ENCODE measurements at places on chromosomes 1 and 21.

GRCh38 chr1:27049100-27049499 is 36.5 kb upstream of the TENT5B start:
- DNase-seq = no peak

DNA sequence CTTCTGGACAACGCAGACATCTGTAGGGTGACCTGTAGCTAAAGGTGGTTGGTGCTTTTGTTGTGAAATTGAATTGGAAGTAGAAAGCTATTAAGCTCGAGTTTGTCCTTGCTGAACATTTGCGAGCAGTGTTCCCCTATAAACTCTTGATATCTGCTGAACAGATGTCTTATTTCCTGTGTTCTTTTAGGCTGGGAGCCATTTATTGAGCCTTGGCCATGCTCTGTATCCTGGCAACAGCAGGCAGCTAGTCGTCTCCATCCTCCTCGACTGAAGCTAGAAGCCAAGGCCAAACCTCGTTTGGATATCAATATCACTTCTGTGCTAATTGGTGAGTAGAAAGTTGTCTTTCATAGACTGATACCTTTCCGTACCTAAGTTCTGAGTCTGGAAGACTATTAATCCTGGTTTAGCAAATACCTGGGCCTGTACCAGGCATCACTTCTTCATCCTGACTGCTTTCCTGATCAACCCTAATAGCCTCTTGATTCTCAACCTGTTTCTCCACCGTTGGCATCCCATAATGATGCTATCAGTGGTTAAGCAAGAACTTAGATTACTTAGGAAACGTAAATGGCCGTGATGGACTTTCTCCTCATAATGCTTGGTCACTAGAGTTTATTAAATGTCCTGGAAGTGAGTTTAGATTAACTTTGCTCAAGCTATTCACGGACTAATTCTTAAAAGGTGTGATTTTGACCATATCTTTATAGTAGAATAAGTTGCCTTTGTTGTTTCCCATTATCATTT is 103.4 kb downstream of the VPS13D start:
- DNase-seq = no peak

- no peak for DNase-seq
Observed at GRCh38 chr1:244653439-244654107, 647 bp downstream of the DESI2 start.

GRCh38 chr1:10939654-10940450 is 72.6 kb upstream of the TARDBP start:
- DNase-seq = no peak

- no peak for DNase-seq
Observed at GRCh38 chr1:227416156-227416830, 98.0 kb upstream of the CDC42BPA start.

DNA sequence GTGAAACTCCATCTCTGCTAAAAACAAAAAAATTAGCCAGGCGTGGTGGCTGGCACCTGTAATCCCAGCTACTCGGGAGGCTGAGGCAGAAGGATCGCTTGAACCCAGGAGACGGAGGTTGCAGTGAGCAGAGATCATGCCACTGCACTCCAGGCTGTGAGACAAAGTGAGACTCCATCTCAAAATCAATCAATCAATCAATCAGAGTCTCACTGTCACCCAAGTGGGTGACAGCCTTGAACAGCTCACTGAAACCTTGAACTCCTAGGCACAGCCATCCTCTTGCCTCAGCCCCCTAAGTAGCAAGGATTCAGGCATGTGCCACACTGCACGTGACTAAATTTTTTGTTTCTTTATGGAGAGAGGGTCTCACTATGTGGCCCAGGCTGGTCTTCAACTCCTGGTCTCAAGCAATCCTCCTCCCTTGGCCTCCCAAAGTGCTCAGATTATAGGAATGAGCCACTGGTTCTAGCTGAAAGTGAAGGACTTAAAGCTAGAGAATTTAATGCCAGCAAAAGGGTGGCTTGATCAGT is 44.4 kb downstream of the GNB1 start:
- no peak for DNase-seq

- no peak for DNase-seq
Observed at GRCh38 chr1:92425617-92426016, 61.1 kb downstream of the GFI1 start.

- no peak for DNase-seq
Observed at GRCh38 chr1:228802386-228803220, 67.3 kb downstream of the RHOU start.

DNA sequence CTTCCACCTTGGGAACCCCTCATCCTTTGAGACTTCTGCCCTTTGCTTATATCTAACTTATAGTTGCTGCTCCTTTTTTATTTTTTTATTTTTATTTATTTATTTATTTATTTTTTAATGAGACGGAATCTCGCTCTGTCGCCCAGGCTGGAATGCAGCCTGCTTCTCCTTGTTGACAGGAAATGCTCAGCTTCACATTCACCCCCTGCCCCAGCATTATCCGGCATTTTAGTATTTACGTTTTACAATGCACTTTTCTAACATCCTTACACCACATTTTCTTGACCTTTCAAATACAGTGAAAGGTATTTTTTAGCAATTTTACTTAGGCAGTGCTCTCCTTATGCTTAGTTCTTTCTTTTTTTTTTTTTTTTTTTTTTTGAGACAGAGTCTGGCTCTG is 14.9 kb downstream of the CXADR start:
- DNase-seq = no peak

DNA sequence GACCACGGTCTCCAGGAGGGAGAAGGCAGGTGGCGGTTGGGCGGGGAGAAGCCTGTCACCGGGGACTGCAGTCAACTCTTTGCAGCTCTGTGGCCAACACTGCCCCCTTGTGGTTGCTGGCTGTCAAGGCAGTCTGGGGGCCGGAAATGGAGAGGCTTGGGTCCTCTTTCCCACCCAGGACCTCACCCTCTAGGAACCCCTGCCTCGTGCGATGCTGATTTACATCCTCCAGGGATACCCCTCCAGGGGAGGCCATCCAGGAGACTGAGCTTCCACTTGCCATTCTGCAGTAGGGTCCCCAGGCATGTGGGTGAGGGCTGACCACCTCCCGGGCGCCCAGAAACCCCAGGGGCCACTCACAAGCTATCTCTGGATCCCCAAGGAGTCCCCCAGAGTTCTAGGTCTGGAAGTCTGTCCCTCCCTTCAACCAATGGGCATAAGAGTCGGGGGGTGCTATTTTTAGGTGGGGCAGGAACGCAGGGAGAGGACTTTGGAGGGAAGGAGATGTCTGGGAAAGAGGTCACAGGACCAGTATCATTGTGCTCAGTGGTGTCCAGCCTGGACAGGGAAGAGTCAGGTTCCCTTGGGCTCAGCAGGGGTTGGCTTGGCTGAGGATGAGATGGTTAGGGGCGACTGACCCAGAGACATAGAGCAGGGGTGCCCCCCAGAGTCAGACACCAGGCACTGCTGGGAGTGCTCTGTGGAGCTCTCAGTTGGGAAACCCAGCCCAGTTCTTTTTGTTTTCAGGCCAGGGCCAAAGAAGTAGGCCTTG is 7.1 kb upstream of the GPR61 start:
- DNase-seq = no peak

GRCh38 chr1:7434566-7434965 is 336.5 kb upstream of the VAMP3 start:
- DNase-seq = no peak

DNA sequence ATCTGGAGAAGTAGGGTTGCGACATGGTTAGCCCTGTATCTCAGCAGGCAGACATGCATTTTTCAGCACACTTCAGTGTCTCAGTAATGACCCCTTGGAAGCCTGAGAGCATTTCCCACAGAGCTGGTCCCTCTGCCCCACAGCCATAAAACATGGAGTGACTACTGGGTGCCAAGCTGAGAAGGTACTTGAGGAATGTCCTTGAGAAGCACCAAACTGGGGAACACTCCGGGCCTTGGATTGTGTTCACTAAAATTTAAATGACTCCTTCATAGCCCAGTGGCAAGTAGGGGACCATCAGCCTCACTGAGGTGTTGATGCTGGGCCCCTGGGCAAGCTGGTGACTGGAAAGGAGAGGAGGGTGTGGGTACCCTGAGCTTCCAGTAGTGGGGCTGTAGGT is 54.7 kb downstream of the KCNJ6 start:
- no peak for DNase-seq

DNA sequence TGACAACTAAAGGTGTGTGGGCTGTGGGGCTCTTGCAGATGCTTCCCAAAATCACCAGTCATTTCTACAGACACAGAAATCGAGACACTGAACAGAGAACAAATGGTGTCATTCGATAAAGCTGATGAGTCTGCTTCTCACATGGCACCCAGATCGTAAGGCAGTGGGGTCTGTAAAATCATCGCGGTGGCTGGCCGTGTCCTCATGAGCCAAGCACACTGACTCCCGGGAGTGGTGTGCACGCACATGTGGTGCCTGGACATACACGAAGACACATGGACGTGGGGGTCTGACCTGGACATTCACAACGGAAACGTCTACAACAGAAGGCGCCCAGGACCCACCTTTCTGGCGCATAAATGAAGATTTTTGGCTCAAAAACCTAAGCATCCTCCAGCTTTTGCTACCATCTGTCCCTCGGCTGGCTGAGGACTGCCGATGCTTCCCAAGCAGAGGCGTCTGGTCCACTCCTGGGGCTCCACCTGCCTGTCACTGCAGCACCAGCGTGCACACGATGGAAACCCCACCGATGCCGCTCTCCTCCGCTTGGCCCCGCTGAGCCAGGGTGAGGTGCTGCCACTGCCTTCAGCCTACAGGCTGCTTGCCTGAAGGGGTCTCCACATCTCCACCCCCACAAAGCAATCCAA is 6.8 kb downstream of the SMIM1 start:
- no peak for DNase-seq

DNA sequence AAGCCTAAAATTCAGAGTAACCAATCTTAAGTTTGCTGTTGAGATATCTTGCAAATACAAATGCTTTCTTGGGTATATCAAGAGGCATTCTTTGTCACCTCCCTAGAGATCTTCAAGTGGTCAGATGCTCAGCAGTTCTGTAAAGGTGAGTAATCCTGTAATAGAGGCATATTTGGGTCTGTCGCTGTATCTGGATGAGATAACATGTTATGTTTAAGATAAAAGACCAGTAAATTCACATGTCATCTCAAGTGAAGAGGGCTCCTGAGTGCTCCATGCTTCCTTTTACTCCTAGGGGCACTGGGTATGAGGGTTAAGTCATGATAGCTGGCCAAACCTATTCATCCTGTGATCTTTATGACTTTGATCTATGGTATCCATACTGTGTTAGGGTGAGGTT is 7.5 kb downstream of the CR2 start:
- DNase-seq = no peak

DNA sequence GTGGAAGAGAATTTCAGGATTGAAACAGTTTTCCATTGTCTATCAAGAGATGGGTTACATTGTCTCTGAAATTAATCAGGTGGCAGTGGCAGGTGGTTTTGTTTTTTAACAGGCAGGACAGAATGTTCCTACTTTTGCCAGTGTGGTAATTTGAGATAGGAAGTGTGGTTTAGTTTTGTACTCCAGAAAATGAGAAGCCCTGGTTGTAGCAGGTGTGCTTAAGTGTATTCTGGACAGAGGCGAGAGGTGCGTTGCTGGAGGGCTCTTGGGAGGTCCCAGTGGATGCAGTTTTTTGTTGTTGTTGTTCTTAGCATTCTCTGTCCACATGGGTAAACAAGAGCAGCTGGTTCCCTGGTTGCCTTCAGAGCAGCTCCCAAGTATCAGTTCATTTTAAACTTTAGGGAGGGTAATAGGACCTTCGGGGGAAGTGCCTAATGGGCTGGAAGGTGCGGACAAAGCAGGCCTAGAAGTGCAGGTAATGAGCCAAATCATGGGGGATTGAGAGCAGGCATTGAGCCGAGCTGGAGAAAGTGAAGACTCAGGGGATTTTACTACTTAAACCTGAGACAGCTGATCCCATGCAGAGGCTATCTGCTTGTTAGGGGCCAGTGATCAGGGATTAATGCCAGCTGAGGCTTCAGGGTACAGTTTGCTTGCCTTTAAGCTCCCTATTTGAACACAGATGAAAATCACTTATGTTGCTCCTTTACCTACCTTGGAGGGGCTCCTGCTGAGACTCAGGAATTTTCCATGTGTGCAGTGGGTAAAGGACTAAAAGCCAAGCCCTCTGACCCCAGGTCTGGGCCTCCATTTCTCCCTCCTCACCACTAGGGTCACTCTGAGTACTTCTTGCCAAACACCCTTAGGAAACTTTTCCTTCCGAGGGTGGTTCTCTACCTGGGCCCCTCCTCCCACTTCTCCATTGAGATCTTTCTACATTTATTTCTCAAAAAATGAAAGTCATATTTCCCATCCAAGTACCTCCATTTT is 6.1 kb downstream of the PFKFB2 start:
- no peak for DNase-seq

GRCh38 chr1:30757352-30758120 is at the start of gene LAPTM5:
TSS of gene LAPTM5 (minus strand) at chr1:30757774. CDS start at chr1:30757745, 29 bp downstream.
- DNase-seq = no peak

GRCh38 chr1:76291737-76292136 is 217.2 kb downstream of the ST6GALNAC3 start:
- no peak for DNase-seq

DNA sequence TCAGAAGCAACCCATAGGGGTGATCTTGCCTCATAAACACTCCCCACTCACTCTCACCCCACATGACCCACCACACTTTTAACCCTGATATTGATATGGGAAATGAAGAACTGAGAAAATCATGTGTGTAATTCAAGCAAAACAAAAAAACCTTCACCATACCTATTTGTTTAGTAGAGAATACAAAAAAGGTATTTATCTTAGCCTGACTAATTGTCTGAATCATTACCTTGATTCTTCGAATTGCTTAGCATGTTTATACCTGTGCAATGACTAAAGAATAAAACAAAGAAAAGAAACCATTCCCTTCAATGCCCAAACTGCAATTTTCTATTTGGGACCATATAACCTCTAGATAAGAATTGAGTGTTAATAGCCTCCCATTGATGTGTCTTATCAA is 1.8 kb downstream of the CLDN17 start:
- no peak for DNase-seq

- DNase-seq = no peak
Observed at GRCh38 chr1:35894183-35894582, 11.2 kb downstream of the AGO1 start.

- peak; percentile 54 for DNase-seq
Observed at GRCh38 chr1:109980324-109981003, 4.1 kb upstream of the AHCYL1 start.

- no peak for DNase-seq
Observed at GRCh38 chr1:1130206-1131120, 14.6 kb upstream of the C1orf159 start.

- no peak for DNase-seq
Observed at GRCh38 chr1:33908324-33908956, 44.6 kb downstream of the HMGB4 start.

DNA sequence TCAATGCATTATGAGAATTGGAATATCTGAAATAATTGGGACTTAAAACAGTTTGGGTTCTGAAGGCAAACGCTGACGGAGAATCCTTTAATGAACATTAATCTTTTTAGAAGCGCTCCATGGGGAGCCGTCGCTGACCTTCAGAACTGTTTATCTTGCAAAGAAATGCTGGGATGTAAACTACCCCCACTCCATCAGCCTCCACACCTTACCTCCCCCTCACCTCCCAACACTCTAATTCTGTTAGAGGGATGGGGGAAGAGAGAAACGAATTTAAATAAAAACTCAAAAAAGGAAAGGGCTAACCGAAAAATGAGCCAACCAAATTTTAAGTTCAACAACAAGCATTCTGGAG is 44.1 kb upstream of the DNAJC6 start:
- DNase-seq = no peak

GRCh38 chr21:34204481-34205439 is 131.4 kb downstream of the MRPS6 start:
- no peak for DNase-seq
